ENCODE measurements at places on chromosomes 4 and X. TPM values are rescaled to one million over a fixed set of nuclear protein-coding genes. Genes with fewer than 3 reads are reported as not detected.

DNA sequence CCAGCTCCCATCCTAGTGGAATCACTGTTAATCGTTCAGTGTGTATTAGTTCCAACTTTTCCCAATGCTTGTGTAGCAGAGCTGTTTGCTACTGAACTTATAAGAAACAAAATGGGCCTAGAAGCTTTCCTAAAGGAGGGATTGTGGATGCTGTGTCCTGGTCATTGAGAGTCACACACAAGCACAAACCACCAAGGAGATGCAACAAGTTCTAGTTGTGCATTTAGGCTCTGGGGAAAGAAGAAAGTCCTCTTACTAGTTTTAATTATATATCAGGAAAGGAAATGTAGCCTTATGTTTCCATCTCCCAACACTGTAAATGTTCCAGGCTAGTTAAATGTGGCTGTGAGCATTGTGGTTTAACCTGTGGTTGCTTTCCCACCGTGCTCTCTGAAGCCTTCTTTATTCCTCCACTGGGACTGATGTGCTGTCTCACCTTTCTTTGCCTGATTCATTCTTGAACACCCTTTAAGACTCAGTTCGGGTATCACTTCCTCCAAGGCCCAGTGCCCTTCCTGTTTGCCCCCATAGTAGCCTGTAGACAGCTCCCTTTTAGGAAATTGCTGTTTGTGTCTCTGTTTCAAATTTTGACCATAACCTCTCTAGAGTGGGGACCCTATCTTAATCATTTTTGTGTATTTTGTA lies 34.3 kb downstream of the ATP10D start:
- H3K4me1 ChIP-seq, result no peaks in the 10 kb centered on the region
- H3K36me3 ChIP-seq, result no peaks in the 10 kb centered on the region

DNA sequence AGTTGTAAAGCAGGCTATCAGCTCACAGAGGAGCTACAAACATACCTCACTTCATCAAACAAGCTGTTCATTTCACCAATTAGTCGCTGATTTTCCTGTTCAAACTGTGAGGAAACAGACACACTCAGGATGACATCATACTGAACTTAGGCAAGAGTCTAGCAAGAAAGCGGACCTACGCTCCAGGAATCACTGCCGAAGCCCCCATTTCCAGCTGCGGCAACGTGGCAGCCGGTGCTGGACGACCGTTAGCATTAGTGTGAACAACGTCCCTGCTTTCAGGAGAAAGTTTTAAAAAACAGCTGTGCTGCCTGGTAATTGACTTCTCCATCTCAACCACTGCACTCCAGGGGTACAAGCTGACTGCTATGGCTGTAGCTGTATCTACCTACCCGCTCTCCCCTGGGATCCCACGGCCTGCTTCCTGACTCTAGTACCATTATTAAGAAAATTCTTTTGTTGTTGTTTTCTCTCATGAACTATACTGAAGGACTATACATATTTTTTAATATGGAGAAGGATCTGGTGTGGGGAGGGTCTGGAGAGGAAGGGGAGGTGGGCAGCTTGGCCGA lies 38.3 kb downstream of the NSG1 start:
- H3K27ac ChIP-seq, result no peak overlapping the region
- no peaks in the 10 kb centered on the region for H3K36me3 ChIP-seq
- H3K4me3 ChIP-seq, result no peak overlapping the region

DNA sequence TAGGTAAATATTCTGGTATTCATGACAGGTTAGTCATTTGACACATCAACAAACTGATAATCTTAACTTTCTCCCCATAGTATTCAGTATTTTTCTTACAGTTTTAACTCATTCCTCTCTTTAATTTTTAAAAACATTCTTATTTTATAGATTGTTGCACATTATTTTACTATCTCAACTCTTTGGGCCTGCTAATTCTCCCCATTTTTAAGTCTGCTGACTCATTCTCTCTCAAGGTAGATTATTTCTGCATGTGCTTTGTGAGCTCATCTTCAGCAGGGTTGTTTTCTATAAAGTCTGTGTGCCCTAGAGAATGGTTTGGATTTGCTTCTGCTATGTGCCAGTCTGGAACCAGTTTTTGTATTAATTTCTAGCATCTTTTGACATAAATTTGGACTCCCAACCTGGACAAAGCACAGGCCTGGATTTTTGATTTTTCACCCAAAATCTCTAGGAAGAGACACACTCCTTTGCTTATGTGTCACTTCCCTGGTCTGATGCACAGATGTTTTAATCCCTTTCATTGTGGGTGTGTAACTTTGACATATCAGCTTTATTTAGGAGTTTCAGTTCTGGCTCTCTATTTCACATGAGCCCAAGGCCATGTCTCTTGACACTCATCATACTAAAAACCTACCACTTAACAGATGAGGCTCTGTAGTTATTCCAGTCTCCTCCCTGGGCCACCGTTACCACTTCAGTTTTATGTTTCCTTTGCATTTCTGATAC lies 194.3 kb upstream of the PGRMC2 start:
- no peak for DNase-seq
- no peak overlapping the region for H3K27ac ChIP-seq
- H3K4me3 ChIP-seq, result no peak overlapping the region

- no peak overlapping the region for H3K4me3 ChIP-seq
- H3K36me3 ChIP-seq, result no peaks in the 10 kb centered on the region
- H3K27me3 ChIP-seq, result no peaks in the 10 kb centered on the region
- no peak for DNase-seq
- H3K4me1 ChIP-seq, result no peaks in the 10 kb centered on the region
These were observed 50.4 kb upstream of the SCRG1 start for GRCh38 chr4:173449380-173449717.

DNA sequence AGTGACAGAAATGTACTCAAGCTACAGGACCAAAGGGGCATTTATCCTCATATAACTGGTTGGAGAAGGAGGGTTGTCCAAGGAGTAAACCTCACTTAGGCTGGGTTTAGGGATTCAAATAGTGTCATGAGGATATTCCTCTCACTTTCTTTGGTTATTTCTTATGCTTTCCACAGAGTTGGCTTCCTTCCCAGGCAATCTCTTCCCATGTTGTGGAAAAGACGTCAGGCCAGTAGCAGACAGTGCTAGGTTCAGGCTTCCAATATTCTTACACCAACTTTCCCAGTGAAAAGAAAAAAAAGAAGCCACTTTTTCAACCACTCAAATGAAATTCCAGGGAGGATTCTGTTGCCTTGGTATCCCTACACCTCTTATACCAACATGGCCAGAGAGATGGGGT lies 653.0 kb downstream of the C4orf33 start:
- no peak overlapping the region for H3K4me3 ChIP-seq
- H3K27ac ChIP-seq, result no peak overlapping the region
- H3K4me1 ChIP-seq, result no peaks in the 10 kb centered on the region
- no peaks in the 10 kb centered on the region for H3K27me3 ChIP-seq
- no peaks in the 10 kb centered on the region for H3K36me3 ChIP-seq

Gene CTSO
- 19.4 TPM for total RNA-seq

Gene FAAH2
- total RNA-seq, result 30.2 TPM

Data from breast epithelium (tissue), 4 donors.